ENCODE measurements at places on chromosomes 7 and 10. TPM values are rescaled to one million over a fixed set of nuclear protein-coding genes. Genes with fewer than 3 reads are reported as not detected.

The PPP1R3C gene
- 11.3 TPM for total RNA-seq

The C10orf67 gene
- 0.16 TPM for total RNA-seq

The TLX1 gene
- total RNA-seq = not detected

The IDI2 gene
- total RNA-seq = not detected

The TMEM213 gene
- total RNA-seq = not detected

The CTTNBP2 gene
- not detected for total RNA-seq

The TMEM225B gene
- total RNA-seq = 0.59 TPM

Data from mammary epithelial cell (primary cell).